ENCODE measurements at places on chromosomes 16 and 17.

GRCh38 chr16:57648581-57649442, 19.3 kb upstream of the ADGRG3 start:
- peak; percentile 82 for DNase-seq

- DNase-seq: no peak
Measured at GRCh38 chr16:62177351-62178203, 141.3 kb upstream of the CDH8 start.

GRCh38 chr17:50352693-50353599, 7.0 kb downstream of the XYLT2 start:
- DNase-seq: no peak

GRCh38 chr16:76947749-76948148, 243.2 kb upstream of the MON1B start:
- DNase-seq: no peak

GRCh38 chr17:29129731-29130130, 50.5 kb downstream of the MYO18A start:
- DNase-seq: no peak

DNA sequence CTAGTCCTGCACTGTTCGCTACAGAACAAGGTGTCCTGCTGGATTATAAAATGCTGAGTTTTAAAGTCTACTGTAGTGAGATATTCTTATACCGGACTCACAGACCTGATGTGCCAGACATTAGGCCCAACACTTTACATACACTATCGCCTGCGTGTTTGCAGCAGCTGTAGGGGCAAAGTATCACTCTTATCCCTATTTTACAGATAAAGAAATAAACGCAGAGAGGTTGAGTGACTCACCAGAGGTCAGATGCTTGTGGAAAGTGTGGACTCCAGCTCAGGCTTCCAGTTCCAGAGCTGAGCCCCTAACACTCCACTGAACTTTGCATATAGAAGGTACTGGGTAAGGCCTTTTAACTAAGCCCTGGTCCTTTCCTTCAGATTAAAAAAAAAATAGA, 47.4 kb downstream of the PLXDC1 start:
- DNase-seq: no peak

GRCh38 chr16:3702082-3702481, 15.2 kb downstream of the TRAP1 start:
- no peak for DNase-seq

DNA sequence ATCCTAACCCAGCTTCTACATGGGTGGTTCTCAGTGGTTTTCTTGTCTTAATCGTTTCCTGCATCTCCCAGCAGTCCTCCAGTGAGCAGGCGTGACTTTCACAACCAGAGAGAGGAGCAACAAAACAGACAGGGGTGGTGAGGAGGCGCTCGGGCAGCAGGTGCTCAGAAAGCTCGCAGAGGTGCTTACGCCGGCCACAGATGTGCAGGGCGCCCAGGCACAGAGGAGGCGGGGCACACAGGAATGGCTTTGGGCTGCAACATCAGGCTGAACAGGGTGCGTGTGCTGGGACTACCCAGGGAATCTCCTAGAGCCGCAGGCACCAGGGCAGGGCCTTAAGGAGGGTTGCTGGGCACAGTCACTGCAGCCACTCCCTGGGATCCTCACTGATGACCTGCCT, 32.6 kb downstream of the KLHDC4 start:
- DNase-seq: no peak
